ENCODE measurements at places on chromosomes 3 and 15.

DNA sequence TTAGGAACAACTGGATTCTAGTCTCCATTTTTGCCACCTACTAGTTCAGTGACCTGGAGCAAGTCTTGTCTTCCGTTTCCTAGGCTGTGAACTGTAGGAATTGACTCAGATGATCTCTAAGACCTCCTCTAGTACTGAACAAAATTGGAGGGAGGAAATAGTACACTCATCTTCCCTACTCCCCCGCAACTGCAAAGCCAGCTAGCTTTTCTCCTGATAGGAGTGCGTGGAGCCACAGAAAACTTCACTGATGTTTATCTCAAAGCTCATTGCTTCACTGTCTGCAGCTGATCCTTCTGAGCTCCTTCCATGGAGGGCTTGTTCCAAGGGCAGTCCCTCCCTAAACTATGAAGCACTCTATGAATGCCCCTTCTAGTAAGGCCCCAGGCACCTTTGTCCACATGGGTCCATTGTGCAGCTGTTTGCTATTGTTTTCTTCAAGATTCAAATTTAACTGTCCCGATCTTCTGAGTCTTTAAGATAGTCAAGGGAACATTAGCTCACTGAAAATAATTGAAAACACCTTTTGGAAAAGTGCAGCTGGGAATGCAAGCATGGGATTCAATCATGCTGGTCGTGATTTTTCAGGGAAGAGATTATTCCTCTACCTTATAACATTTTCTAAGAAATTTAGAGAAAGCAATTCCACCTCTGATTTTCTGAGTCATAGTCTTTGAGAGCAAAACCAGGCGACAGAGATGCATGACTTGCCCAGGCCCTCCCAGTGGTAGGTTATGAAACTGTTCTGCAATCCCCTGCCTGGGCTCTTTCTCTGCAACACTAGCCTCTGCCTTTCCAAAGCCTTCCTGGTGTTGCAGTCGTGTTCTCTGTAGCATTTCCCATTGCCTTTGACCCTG is 24.3 kb downstream of the FILIP1L start:
- DNase-seq: no peak

DNA sequence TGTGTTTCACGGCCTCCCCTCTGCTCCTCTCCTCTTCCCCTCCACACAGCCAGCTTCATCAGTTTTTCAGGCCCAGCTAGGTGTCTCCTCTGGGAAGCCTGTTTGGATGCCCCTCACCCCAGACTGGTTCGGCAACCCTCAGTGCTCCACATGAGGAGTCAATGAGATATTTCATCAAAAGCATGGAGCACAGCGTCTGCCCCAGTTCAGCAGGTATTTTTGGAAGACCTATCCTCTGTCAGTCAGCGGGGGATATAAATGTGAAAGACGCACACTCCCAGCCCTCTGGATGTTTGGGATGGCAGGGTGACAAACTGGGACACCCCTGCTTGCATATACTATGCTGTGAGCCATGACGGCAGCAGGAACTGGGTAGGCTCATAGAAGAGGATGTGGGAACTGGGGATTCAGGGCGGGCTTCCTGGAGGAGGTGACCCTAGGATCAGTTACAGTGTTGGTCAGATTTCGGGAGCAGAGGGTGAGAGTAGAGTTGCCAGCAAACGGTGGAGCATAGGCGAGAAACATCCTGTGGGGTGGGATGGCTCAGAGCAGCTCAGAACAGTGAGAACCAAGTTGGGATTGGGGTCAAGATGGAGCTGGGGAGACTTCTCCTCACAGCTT is 42.9 kb downstream of the PXYLP1 start:
- DNase-seq: no peak

DNA sequence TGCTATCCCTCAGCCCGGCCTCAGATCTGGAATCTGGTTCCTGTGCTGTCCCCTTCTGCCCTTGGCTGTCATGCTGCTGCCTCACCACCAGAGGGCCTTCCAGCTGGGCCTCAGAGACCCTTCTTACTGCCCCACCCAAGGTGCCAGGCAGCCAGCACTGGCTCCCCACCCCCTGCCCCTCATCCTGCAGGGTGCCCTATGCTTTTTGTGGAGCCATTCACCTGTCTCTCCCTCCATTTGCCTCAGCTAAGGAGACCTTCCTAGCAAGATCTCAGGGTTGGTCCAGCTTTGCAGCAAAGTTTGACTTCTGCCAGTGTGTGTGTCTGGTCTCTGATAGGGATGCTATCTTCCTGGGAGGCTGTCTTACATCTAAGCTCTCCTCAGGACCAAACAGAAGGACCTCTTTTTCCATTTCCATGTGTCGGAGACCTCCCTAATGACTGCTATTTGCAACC is 1.9 kb upstream of the VWA5B2 start:
- peak; percentile 57 for DNase-seq

- no peak for DNase-seq
Observed at GRCh38 chr15:60523056-60523455, 44.1 kb upstream of the ICE2 start.

Measured in activated naive CD4-positive, alpha-beta T cell treated with anti-CD3 and anti-CD28 coated beads, Interleukin-2, amount 50 U/mL, for 16 hours (primary cell).